Epithelial cell of prostate (primary cell): ENCODE measurements at places on chromosomes 16 and 17.

GRCh38 chr16:89973235-89973634, 24.7 kb downstream of the DEF8 start:
- no peak for DNase-seq

DNA sequence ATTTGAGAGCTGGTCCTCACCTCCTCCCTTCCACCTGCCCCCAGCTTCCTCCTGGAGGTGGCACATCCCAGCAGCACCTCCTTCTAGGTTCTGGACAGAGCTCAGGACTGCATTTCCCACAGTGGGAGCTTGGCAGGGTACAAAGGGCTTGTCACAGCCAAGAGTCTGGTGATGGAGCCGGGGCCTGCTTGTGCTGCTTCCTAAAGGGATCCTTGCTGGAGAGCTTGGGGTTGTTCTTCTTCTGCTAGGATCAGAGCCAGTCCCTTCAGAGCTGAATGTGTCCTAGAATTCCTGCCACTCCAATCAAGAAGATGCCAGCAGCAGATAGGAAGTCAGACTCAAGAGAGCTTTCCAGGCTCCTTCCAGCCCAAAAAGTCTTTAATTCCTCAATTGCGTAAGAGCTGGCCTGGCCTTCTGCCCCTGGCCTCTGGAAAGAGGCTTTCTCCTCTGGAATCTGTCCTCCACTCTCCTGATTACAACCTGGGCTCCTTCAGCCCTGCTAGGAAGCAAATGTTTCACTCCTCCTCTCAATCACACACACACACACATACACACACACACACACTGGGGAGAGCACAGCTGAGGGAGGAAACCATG, 4.4 kb downstream of the CD300E start:
- DNase-seq, result no peak

DNA sequence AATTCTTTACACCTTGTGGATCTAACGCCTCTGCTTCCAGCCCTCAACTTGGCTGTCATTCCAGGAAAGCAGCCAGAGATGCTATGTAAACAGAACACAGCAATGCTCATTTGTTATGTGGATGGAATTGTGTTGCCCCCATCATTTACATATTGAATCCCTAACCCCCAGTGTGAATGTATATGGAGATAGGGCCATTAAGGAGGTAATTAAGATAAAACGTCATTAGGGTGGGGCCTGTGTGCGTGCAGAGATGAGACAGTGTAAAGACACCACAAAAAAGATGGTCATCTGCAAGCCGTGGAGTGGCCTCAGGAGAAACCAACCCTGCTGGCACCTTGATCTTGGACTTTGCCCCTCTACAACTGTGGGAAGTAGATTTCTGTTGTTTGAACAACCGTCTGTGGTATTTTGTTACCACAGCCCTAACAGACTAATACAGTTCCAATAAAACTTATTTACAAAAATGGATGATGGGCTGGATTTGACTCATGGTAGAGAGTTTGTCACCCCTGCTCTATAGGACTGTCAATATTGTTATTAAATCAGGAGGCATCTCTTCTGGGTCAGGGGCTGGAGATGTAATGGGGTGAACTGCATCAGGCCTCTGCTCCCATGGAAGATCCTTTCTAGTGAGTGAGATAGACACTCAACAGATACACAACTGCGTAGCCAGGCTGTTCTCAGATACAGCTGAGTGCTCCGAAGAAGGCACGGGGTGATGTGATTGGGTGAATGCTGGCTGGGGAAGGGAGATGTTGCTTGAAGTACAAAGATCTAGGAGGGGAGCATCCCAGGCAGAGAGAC, 339.0 kb downstream of the SNX29 start:
- no peak for DNase-seq

GRCh38 chr17:49580055-49580721, 4.5 kb downstream of the NXPH3 start:
- no peak for DNase-seq

DNA sequence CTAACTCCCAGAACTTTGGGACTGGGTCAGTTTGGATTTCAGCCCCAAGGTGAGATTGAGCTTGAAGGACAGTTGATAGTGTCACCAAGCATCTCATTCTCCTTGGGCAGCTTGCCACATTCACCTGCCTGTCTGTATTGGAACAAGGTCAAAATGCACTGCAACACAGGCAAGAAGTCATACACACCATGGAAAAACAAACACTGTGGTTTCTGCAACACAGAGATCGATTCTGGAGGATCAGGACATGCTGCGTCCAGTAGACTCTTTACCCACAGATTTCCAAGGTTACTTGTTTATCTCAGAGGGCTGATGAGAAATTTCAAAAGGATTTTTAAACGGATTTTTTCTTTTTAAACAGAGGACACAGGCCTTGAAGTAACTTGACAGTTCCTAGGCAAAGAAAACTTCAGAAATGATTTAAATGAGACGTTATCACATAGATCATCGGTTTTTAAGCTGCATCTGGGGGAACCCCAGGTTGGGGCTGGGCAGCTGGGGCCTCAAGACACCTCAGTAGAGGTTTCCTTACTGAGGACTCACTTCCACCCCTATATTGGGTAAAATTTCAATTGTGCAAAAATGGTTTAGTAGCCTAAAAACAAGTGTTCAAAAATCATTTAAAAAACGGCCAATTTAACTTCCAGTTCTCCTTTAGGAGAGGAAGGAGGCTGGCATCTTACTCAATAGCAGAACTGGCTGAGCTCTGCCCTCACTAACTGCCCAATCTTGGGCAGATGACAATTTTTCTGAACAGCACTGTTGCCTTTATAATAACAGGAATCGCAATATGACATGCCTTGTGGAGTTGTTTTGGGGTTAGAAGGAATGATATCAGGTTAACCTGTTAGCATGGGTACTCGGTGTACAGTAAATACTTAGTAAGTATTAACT, 299.3 kb downstream of the XYLT1 start:
- no peak for DNase-seq
